Putamen (tissue), 1 donor: ENCODE measurements at places on chromosomes 6 and 20.

- DNase-seq, result no peak
Observed at GRCh38 chr20:39916236-39916765, 772.7 kb downstream of the MAFB start.

GRCh38 chr6:155185544-155185943 is 78.3 kb upstream of the CLDN20 start:
- DNase-seq, result no peak

DNA sequence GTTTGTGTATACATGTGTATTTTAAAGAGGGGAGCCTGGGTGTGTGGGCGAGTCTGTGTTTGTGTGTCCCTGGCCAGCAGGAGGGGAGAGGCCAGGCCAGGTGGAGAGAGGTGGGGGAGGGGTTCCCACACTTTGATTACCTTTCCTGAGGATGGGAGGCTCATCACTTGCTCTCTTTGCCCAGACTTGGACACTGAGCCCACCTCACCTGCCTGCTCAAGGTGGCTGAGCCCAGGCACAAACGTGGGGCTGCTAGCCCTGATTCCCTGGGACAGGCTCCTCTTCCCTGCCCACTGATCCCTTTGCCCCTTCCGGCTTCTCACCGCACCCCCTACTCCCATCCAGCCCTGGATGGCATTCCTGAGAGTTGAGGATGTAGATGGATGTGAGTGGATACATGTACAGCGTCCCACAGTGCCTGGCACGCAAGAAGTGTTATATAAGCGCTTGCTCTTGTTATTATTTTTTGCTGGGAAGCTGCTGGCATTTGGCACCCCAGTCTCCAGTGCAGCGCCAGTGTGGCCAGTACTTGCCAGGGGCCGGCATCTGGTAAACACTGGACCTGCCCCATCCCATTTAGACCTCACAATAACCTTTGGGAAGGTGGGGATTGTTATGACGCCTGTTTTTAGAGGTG is 2.7 kb downstream of the CEBPB start:
- DNase-seq, result no peak

- peak; percentile 15 for DNase-seq
Observed at GRCh38 chr6:143060806-143061596, at the start of gene AIG1. AIG1 (plus strand) TSS chr6:143060889; CDS start chr6:143060926, 37 bp downstream.

DNA sequence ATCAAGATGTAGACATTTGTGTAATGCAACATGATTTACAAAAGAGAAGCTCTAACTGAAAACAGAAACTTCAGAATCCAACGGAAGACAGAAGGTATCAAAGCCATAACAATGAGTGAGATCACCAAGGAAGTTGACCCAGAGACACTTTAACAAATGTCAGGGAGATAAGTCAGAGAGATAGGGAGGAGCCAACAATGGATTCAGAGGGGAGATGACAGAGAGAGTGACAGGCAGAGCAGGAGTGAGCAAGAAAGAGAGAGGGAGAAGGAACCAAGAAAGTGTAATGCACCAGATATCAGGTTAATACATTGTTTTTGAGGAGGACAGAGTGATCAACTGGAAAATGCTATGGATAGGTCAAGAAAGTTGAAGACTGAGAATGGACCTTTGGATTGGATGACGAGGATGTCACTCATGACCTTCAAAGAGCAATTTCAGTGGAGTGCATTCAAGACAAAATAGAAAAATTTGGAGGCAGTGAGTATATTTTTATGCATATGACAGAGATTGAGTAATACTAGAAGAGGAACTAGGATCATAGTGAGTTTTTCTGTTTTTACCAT is 86.6 kb downstream of the TRDN start:
- no peak for DNase-seq

DNA sequence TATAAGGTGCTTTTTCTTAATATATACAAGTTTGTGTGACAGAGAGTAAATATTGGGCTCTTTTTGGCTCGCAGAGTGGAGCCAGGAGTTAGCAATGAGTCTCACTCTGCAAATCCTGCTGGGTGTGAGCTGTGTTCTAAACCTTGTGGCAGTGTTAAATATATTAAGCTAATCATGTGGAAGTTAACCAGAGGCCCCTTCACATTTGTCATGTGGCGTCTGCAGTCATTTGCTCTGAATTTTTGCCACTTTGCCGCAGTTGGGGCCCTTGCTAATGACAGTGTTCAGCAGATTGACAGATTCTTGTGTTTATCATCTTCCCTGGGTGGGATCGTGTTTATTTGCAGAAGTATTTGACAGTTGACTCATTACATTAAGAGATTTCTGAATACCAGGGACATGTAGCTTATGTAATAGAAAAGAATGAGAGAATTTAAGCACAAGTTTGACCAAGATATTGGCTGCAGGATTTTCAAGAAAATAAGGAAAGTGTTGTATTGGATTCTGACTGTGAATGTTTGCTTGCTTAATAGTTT is 37.9 kb downstream of the SPATA2 start:
- no peak for DNase-seq

DNA sequence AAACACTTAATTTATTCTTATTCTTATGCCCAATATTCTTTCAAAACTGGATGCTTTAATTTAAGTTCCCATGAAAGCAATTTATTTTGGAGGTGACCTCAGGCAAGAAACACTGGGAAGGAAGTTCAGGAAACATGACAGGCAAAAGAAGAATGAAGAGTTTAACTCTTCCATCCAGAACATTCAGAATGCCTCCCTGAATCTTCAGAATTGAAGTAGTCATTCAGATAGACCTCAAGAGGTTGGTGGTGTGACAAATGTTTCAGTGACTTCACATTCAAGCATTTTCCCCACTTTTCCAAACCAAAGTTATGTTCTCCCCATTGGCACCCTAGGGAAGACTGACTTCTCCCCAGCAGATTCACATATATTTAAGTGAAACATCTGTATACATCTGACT is 110.5 kb downstream of the HAO1 start:
- DNase-seq, result no peak

GRCh38 chr6:3937438-3937837 is 88.3 kb downstream of the FAM50B start:
- no peak for DNase-seq

GRCh38 chr6:44146685-44147084 is 11.9 kb upstream of the CAPN11 start:
- DNase-seq, result no peak

DNA sequence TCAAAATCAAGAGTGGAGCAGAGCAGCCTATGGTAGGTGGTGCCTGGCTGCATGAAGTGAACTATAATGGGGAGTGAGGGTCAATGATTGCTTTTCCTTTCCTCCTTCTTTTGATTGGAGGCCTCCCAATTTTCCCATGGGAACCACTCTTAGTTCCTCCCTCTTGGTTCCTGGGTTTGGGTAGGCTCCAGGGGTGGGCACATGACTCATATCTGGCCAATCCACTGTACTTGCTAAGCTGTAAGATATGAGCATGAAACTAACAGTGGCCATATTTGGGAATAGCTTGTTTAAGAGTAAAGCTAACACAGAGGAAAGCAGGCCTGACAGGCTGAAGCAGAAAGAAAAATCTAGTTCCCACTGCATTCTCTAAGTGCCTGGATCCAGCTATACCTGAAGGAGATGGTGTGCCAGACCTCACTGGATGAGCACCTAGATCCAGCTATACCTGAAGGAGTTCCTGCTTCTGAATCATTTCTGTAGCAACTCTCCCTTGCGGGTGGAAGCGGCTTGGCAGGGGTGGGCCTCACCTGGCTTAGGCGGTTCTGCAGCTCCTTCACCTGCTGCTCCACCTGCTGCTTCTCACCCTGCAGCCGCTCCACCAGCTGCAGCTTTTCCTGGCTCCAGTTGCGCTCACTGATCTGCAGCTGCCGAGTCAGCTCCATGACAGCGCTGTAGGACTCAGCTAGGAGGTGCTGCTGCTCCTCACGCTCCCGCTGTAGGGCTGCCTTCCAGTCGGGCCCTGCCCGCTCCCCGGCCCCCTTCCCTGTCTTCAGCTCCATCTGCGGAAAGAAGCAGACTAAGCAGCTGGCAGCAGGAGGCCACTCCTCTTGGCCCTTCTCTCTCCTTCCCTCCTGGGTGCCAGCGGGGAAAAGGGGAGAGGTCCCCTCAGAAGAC is 29.0 kb upstream of the DSN1 start:
- no peak for DNase-seq

GRCh38 chr20:22446613-22447446 is 137.5 kb downstream of the FOXA2 start:
- no peak for DNase-seq

DNA sequence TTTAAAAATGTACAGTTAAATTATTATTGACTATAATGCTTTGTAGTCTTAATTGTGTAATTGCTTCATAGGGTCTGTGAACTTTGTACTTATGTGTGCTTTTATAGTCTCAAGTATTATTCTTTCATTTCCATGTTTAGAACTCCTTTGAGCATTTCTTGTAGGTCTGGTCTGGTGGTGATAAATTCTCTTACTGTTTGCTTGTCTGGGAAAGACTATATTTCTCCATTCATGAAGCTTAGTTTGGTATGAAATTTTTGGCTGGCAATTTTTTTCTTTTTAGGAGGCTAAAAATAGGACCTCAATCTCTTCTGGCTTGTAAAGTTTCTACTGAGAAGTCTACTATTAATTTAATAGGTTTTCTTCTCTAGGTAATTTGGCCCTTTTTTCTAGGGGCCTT is 67.4 kb downstream of the CCDC170 start:
- no peak for DNase-seq

DNA sequence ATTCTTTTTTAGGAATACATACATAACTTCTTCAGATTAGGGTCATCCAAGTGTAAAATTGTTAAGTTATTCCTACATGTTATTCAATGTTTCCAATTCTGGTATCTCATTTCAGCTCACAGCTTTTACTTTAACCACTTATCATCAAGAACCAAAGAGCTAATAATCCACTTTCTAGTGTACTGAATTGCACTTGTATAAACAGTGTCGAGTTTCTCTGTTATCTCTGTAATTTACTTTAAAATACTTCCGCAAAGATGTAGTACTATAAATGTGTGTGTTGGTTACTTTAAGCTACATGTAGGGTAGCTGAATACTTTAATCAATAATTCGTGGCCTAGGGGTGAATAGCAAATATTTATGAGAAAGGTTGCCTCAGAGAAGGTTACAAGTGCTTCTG is 8.8 kb upstream of the GJA1 start:
- no peak for DNase-seq

DNA sequence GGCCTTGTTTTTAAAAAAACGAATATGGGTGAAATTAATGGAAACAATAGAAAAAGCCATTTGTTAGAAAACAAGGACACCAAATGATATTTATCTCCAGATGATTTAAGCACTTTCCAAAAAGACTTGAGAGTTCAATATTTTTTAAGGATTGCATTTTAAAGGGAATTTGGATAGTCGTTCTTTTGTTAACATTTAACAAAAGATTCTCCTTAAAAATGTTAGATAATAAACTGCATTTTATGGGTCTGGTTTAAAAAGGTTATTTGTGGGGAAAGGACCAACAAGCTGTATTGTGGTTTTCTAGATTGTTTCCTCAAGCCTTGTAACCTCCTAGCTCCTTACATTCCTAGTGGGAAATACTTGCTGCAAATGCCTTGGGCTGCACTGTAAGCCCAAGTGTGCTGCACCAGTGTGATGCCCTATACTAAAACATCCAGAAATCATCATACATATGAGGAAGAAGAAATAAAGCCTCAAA is 1.5 kb upstream of the PHIP start:
- DNase-seq, result no peak

GRCh38 chr6:33661106-33661838 is 40.1 kb downstream of the ITPR3 start:
- no peak for DNase-seq

DNA sequence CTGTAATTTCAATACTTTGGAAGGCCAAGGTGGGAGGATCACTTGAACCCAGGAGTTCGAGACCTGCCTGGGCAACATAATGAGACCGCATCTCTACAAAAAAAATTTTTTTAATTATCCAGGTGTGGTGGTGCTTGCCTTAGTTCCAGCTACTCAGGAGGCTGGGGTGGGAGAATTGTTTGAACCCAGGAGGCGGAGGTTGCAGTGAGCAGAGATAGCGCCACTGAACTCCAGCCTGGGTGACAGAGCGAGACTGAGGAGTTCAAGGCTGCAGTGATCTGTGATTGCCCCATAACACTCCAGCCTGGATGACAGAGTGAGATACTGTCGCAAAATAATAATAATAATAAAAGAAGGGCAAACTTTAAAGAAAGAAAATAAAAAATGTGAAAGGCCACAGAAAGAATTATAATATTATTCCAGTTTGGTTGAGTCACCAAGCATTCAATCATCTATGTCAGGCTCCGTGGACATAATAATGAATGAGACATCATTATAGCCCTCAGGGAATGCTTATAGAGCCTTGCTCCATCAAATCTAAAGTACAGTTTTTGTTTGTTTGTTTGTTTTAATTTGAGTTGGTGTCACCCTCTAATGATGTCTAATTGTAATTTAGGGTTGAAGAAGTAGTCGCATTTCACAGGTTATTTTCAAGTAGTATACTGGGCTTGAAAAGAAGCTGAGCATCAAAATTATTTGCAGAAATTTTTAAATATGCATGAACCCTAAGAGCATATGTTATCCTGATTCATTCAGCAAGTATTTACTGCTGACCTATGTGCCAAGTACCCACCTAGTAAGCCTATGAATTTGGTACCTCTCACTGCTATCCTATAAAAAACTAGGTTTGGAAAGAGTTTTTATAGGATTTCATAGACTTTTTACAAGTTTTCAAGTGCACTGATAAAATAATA is 15.1 kb downstream of the GLYATL3 start:
- DNase-seq, result no peak

- no peak for DNase-seq
Observed at GRCh38 chr6:94953867-94954631, 623.3 kb upstream of the MANEA start.

- no peak for DNase-seq
Observed at GRCh38 chr6:46925563-46926253, 4.0 kb upstream of the ADGRF5 start.

- DNase-seq, result no peak
Observed at GRCh38 chr6:13285705-13286104, 42.6 kb downstream of the TBC1D7 start.

DNA sequence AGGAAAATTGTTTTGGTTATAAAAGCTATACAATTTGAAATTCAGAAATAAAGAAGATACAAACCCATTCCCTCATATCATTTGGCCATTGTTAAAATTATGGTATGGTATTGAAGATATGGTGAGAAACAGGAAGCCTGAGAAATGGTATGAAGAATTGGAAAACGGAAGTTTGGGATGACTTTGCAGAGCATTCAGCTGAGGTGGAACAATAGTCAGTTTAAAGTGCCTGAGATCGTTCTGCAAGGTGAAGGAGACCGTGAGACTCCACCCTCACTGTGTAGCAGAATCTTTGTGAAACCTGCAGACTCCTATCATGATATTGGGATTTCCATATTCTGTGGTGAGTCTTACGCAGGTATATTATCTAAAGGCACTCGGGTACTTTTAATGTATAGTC is 97.3 kb downstream of the ADGRB3 start:
- no peak for DNase-seq
